Vagina (tissue), 2 donors: ENCODE measurements at places on chromosomes 5 and 9. TPM values are rescaled to one million over a fixed set of nuclear protein-coding genes. Genes with fewer than 3 reads are reported as not detected.
A peak's percentile ranks its signal among the peaks of the same experiment; 100 is the strongest.

DNA sequence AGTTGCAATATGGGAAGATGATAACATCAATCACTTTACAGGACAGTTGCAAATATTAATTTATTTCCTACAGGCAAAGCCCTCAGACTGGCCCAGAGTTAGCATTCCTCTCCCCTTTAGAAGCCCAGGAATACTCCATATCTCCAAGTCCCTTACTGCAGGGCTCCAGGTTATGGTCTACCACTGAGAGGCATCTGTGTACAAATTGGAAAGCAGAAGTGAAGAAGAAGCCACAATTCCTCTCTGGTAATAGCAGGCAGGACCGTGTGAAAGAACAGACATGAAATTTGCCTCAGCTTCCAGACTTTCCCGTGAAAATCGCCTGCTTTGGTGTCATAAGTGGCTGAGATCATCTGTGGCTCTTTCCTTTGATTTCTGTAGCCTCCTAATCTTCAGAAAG, 289.6 kb downstream of the GLIS3 start:
- no peak for DNase-seq
- no peaks in the 10 kb centered on the region for H3K4me1 ChIP-seq
- no peaks in the 10 kb centered on the region for H3K36me3 ChIP-seq
- no peak overlapping the region for H3K27ac ChIP-seq

DNA sequence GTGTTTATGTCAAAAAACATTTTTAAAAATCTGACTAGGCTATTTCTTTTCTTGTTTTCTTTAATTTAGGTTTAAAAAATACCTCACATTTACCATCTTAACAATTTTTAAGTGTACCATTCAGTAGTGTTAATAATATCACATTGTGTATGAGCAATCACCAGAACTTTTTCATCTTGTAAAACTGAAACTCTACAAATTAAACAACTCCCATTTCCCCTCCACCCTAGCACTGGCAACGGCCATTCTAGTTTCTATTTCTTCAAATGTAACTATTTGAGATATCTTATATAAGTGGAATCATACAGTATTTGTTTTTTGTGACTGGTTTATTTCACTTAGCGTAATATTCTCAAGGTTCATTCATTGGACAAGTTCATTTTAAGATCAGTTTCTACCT, 27.7 kb downstream of the PLCXD3 start:
- no peak for DNase-seq
- no peak overlapping the region for H3K27ac ChIP-seq
- no peaks in the 10 kb centered on the region for H3K27me3 ChIP-seq
- H3K36me3 ChIP-seq = no peaks in the 10 kb centered on the region
- no peak overlapping the region for H3K4me3 ChIP-seq

- peaks cover 22% of the 10 kb centered on the region for H3K4me1 ChIP-seq
- H3K27ac ChIP-seq = no peak overlapping the region
- no peak overlapping the region for H3K4me3 ChIP-seq
- H3K27me3 ChIP-seq = no peaks in the 10 kb centered on the region
- no peaks in the 10 kb centered on the region for H3K36me3 ChIP-seq
- DNase-seq = no peak
These were observed 232.7 kb downstream of the ADAMTSL1 start for GRCh38 chr9:18706648-18707047.

DNA sequence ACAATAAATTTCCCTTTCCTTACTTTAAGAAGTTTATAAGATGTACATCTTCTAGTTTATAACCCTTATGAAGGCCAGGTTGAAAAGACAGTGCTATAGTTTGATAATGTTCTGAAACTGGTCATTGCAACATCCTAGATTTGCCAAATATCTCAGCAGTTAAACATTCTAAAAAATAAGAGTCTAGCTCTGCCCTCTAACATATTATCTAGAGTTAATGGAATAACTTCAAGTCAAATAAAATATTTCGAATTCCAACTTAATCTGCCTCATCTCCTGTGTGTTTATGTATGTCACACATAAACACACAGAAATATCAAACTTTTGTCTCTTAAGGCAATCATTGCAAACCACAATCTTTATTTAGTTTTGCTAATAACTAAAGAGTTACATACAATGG, 796.6 kb downstream of the TLE1 start:
- H3K36me3 ChIP-seq = no peaks in the 10 kb centered on the region
- H3K4me3 ChIP-seq = no peak overlapping the region
- no peak for DNase-seq
- H3K4me1 ChIP-seq = no peaks in the 10 kb centered on the region
- H3K27ac ChIP-seq = no peak overlapping the region

GRCh38 chr5:55921617-55922016, 70.5 kb downstream of the IL31RA start:
- DNase-seq = no peak
- no peaks in the 10 kb centered on the region for H3K27me3 ChIP-seq
- H3K4me1 ChIP-seq = no peaks in the 10 kb centered on the region

DNA sequence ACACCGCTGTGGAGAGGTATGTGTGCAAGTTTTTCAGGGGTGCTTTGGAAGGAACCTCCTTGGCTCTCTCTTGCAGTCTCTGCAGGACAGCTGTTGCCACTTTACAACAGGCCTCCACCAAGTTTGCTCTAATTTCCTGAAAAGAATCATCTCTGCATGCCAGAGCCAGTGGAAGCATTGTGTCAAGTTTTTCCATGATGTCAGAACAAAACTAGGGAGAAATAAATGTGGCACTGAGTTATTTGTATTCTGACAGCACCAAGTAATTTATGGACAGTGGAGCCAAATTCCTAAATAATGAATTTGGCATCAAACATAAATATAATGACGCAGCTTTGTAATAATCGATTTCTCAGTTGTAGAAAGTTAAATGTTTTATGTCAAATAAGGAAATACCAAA, 146.9 kb downstream of the KIAA0825 start:
- no peak overlapping the region for H3K4me3 ChIP-seq
- H3K27ac ChIP-seq = no peak overlapping the region
- DNase-seq = no peak

PSIP1 gene
- 63.8 TPM for total RNA-seq

- H3K4me1 ChIP-seq = peaks cover 46% of the 10 kb centered on the region
- peak overlapping the region; percentile 82 for H3K27ac ChIP-seq
These were observed 61.7 kb downstream of the HMCN2 start for GRCh38 chr9:130327070-130327780.

GRCh38 chr9:38350529-38350928, 42.0 kb upstream of the ALDH1B1 start:
- no peaks in the 10 kb centered on the region for H3K36me3 ChIP-seq
- no peak overlapping the region for H3K27ac ChIP-seq
- no peak overlapping the region for H3K4me3 ChIP-seq
- no peak for DNase-seq
- no peaks in the 10 kb centered on the region for H3K4me1 ChIP-seq

GABRA6 gene
- total RNA-seq = not detected

- DNase-seq = peak; percentile 62
- H3K4me1 ChIP-seq = no peaks in the 10 kb centered on the region
- H3K4me3 ChIP-seq = no peak overlapping the region
These were observed 14.3 kb downstream of the RASGEF1C start for GRCh38 chr5:180194410-180195345.

- DNase-seq = no peak
- no peak overlapping the region for H3K4me3 ChIP-seq
- no peak overlapping the region for H3K27ac ChIP-seq
- no peaks in the 10 kb centered on the region for H3K36me3 ChIP-seq
These were observed 53.4 kb downstream of the OR2K2 start for GRCh38 chr9:111276431-111277128.

NDUFS6 gene
- total RNA-seq = 26.8 TPM

- peaks cover 41% of the 10 kb centered on the region for H3K4me1 ChIP-seq
- no peaks in the 10 kb centered on the region for H3K36me3 ChIP-seq
- peak; percentile 89 for DNase-seq
- H3K27ac ChIP-seq = peak overlapping the region; percentile 100
- no peaks in the 10 kb centered on the region for H3K27me3 ChIP-seq
These were observed 1.2 kb upstream of the GPBP1 start for GRCh38 chr5:57172466-57173318.

GPX3 gene
- total RNA-seq = 3,069 TPM

DNA sequence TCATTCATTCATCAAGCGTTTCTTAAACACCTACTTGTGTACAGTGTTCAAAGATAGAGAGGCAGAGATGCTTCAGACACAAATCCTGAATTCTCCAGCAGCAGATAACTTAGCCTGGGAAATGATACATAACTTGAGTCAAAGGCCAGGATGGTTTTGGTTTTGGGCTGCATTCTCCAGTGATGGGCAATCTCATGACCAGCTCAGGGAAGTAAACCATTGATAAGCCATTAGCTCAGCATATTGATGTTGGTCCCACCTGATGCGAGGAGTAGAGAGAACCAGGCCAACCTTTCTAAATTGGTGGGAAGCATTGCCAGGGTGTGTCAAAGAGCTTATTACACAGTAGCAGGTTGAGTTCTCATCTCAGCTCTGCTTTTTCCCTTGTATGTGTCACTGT, 53.0 kb downstream of the SH3RF2 start:
- no peaks in the 10 kb centered on the region for H3K4me1 ChIP-seq
- H3K4me3 ChIP-seq = no peak overlapping the region
- H3K27ac ChIP-seq = no peak overlapping the region
- no peak for DNase-seq

ADRA1B gene
- total RNA-seq = 0.74 TPM

- H3K27ac ChIP-seq = no peak overlapping the region
- H3K36me3 ChIP-seq = no peaks in the 10 kb centered on the region
- H3K4me1 ChIP-seq = peaks cover 13% of the 10 kb centered on the region
- no peaks in the 10 kb centered on the region for H3K27me3 ChIP-seq
- no peak for DNase-seq
These were observed 11.8 kb upstream of the COL5A1 start for GRCh38 chr9:134629586-134630392.

GRCh38 chr5:124468671-124469411, 277.6 kb downstream of the ZNF608 start:
- DNase-seq = no peak
- no peaks in the 10 kb centered on the region for H3K4me1 ChIP-seq
- H3K4me3 ChIP-seq = no peak overlapping the region
- H3K27ac ChIP-seq = no peak overlapping the region

LHFPL2 gene
- total RNA-seq = 24.8 TPM

DNA sequence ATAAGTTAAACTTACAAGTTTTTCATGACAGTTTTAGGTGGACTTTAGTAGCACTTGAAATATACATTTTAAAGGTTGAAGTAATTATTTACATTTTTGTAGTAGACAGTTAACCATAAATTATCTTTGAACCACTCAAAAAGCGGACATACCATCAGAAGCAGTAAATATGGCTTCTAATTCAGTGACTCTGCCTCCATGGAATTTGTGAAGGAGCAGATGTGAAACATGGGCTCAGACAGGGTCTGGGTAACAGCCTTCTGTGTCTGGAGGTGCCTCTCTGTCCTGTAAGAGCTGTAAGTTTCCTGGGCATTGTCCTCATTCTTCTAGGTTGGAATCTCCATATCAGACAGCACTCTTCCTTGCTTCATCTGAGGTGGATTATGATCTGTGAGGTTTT, 12.4 kb downstream of the RLN2 start:
- no peak overlapping the region for H3K27ac ChIP-seq
- H3K4me1 ChIP-seq = no peaks in the 10 kb centered on the region
- no peaks in the 10 kb centered on the region for H3K36me3 ChIP-seq
- no peaks in the 10 kb centered on the region for H3K27me3 ChIP-seq
- no peak for DNase-seq

DDX31 gene
- total RNA-seq = 17.9 TPM

- H3K36me3 ChIP-seq = no peaks in the 10 kb centered on the region
- H3K27me3 ChIP-seq = no peaks in the 10 kb centered on the region
- no peak overlapping the region for H3K27ac ChIP-seq
These were observed 825.4 kb upstream of the CDH6 start for GRCh38 chr5:30368064-30368463.

JAKMIP2 gene
- total RNA-seq = 0.49 TPM

DNA sequence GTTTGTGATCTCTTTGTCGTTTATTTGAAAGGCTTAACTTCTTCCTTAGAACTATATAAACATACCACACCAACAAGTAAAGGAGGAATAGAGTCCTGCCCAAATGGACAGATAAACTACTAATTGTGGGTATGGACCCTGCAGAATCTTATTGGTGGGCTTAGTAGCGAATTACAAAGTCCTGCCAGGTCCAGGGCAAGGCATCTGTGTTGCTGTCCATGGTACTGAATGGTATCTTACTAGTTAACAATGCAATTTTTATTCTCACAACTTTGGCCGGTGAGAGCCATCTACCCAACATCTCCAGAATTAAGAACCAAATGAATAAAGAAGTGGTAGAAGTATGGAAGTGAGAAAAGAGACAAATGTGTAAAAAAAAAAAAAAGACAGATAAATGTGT, 1782.4 kb upstream of the WWC1 start:
- DNase-seq = no peak
- no peak overlapping the region for H3K4me3 ChIP-seq
- H3K4me1 ChIP-seq = no peaks in the 10 kb centered on the region
- no peak overlapping the region for H3K27ac ChIP-seq

DNA sequence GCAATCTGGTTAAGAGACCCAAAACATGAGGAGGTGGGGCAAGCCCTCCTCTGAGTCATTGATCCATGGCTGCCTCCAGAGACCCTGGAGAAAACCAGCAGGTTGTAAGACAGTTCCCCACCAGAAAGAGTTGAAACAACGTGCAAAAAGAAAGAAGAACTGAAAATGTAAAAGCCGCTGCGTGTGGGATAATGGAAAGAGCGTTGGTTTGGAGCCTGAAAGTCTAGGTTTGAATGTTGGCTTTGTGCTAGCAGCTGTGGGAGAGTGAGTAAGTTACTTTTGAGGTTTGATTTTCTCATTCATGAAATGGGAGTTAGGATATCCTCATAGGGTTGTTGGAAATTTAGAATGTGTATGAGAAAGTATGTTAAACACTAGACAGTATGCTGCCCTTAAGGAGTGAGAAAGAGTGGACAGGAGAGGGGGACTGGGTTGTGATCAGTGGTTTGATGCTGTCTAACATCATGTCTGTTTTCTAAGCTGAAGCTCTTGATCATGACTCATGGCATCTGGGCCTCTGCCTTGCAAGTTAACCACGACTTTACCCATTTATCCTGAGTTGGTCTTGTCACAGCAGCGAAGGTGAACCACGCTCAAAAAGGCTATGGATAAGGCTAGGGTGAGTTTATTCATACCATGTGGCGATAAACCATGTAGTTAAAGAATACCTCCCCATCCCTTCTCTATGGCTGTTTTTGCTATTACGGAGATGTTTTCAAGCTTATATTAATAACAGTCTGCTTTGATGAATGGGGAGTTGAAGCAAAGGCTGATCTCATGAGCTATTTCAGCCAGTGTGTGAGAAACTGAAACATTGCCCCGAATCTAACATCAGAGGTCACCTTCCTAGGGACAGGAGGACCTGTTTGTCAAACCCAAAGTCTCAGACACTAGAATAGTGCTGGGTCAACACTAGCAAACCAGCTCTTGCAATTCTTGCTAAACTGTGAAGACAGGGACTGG, 41.3 kb downstream of the ZNF366 start:
- DNase-seq = no peak
- no peak overlapping the region for H3K4me3 ChIP-seq
- no peaks in the 10 kb centered on the region for H3K36me3 ChIP-seq
- no peak overlapping the region for H3K27ac ChIP-seq

DNA sequence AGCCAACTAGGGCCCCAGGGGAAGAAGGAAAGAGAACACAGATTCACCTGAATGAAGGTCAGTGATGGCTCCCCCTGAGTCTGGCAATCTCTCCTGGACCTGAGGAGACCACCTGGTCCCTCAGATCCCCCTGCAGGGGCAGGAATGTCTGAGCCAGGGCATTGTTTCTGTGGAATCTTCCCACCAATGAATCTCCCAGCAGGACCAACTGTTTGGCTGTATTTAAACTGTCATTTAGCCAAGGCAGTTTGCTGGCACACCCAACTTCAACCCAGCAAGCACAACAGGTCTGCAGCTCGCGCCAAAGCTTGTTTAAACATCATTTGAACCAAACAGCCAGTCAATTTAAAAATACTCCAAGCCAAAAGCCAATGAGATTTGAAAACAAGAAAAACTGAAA, 92.6 kb downstream of the SH3TC2 start:
- H3K36me3 ChIP-seq = no peaks in the 10 kb centered on the region
- DNase-seq = no peak
- H3K4me1 ChIP-seq = peaks cover 62% of the 10 kb centered on the region
- H3K27me3 ChIP-seq = no peaks in the 10 kb centered on the region
- peak overlapping the region; percentile 26 for H3K27ac ChIP-seq
